Stimulated activated CD8-positive, alpha-beta memory T cell treated with anti-CD3 and anti-CD28 coated beads, Interleukin-15, amount 100 ng/mL, for 4 hours (primary cell): ENCODE measurements at places on chromosomes 1 and 21.
A peak's percentile ranks its signal among the peaks of the same experiment; 100 is the strongest.

DNA sequence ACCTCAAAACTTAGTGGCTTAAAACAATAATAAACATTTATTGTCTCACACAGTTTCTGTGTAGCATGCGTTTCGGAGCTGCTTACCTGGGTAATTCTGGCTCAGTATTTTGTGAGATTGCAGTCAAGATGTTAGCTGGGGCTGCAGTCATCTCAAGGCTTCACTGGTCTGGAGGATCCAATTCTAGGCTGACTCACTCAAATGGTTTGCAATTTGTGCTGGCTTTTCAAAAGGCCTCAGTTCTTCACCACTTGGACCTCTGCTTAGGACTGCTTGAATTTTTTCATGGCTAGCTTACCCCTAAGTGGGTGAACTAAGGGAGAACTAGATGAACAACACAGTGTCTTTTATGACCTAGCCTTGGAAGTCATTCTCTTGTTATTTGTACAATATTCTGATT, 21.0 kb downstream of the XPR1 start:
- DNase-seq, result no peak

GRCh38 chr1:19220991-19221390, 10.9 kb upstream of the UBR4 start:
- DNase-seq, result no peak

GRCh38 chr21:42496120-42496838, at the start of gene RSPH1:
Gene RSPH1, minus strand, starts transcription at chr21:42496224. Its CDS starts 38 bp downstream, at chr21:42496186.
- peak; percentile 99 for DNase-seq

GRCh38 chr1:153313288-153313687, 536 bp upstream of the PGLYRP3 start:
- DNase-seq, result no peak

DNA sequence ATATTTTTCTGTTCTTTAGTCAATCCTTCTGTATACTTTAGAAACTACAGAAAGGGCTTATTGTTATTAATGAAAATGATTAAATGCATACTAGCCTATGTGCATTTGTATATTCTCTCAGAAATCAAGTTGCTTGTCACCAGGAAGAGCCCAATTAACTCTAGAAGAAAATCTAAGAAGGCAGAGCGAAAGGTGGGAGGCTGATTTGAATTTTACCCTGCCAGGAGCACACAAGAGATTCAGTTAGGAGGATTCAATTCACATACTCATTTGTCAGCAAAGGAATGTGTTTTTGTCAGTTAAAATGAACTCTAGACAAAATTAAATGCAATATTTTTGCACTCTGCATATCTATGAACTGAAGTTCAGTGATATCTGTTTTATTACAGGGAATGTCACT, 411.8 kb downstream of the KCNT2 start:
- no peak for DNase-seq

DNA sequence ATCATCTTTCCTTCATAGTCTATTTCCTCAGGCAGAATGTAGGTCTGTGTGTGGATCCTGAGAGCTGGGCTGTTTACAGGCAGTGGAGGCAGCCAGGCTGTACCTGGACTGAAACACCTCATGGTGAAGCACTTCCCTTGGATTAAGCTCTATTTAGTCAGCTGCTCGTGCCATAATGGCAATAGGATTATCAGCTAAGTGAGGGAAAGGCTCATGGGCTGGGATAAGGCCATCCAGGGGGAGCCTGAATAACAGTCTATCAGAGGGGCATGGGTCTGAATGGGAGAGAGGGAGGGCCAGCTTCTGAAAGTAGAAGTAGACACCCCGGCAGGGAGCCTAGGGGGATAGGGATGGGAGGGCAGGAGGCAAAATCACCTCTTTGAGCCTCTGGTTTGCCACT, 8.3 kb downstream of the RNASEL start:
- no peak for DNase-seq

GRCh38 chr1:156600733-156601121, 552 bp downstream of the GPATCH4 start:
- no peak for DNase-seq
